ENCODE measurements at places on chromosomes 5 and 9. TPM values are rescaled to one million over a fixed set of nuclear protein-coding genes. Genes with fewer than 3 reads are reported as not detected.

The ZNF879 gene
- 7.9 TPM for total RNA-seq

DNA sequence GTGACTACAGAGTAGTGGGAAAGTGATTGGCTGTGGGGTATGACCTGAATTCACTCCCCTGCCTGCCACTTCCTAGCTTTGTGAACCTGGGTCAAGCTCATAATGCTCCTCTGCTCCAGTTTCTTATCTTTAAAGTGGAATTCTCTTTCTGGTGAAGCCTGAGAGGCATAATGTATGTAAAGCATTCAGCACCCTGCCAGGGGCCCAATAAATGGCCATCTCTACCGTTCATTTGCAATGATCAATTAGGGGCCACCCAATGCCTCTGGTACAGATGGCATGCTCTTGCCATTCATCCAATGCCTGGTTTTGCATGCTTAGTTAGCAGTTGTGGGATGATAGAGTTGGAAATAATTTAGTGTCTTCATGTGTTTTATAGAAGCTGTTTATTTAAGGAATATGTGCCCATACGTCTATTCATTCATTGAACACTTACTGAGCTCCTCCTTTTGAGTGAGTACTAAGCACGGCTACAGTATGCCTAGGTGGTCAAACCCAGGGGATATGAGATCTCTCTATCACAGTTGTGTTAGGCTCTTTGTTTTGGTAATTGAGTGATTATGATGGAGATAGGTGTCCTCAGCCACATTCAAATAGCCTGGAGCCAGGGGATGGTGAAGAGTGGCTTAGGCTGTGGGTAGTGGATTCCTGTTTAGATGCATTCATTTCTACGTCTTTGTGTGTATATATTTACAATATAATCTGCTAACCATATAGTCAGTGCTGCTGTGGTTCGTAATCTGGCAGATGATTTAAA is 15.3 kb downstream of the ZNF462 start:
- H3K36me3 ChIP-seq = peaks cover 8% of the 10 kb centered on the region
- DNase-seq = no peak
- H3K4me3 ChIP-seq = no peak overlapping the region
- no peak overlapping the region for H3K27ac ChIP-seq
- peaks cover 24% of the 10 kb centered on the region for H3K4me1 ChIP-seq

The SPATA31C1 gene
- total RNA-seq = not detected

DNA sequence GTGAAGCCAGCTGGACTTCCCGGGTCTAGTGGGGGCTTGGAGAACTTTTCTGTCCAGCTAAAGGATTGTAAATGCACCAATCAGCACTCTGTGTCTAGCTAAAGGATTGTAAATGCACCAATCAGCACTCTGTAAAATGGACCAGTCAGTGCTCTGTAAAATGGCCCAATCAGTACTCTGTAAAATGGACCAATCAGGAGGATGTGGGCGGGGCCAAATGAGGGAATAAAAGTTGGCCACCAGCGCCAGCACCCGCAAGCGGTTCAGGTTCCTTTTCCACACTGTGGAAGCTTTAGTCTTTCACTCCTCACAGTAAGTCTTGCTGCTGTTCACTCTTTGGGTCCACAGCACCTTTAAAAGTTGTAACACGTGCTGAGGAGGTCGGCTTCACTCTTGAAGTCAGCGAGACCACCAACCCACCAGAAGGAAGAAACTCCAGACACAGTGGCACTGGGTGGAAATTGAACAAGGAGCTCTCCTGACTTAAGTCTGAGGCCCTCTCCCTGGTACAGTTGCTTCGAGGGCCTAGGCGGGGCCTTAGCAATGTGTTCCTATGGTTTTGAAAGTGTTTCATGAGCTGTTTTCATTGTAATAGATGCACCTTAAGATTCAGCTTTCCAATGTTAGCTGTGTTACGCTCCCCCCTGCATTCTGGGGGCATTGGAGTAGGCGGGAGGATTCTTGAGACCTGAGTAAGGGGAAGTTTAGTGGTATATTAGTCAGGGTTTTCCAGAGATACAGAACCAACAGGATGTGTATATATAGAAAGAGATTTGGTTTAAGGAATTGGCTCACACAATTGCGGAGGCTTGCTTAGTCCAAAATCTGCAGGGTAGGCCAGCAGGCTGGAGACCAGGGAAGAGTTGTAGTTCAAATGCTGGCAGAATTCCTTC is 21.5 kb upstream of the MYO10 start:
- H3K27me3 ChIP-seq = no peaks in the 10 kb centered on the region
- H3K4me3 ChIP-seq = no peak overlapping the region
- H3K4me1 ChIP-seq = no peaks in the 10 kb centered on the region
- H3K36me3 ChIP-seq = no peaks in the 10 kb centered on the region

GRCh38 chr5:31987985-31988710 is 186.0 kb downstream of the GOLPH3 start:
- H3K36me3 ChIP-seq = peaks cover 2% of the 10 kb centered on the region
- no peak for DNase-seq
- H3K4me3 ChIP-seq = no peak overlapping the region
- no peak overlapping the region for H3K27ac ChIP-seq
- no peaks in the 10 kb centered on the region for H3K4me1 ChIP-seq
- no peaks in the 10 kb centered on the region for H3K27me3 ChIP-seq

Measured in progenitor cell of endocrine pancreas (in vitro differentiated cells).